ENCODE measurements at places on chromosomes 12 and 14. TPM values are rescaled to one million over a fixed set of nuclear protein-coding genes. Genes with fewer than 3 reads are reported as not detected.

DNA sequence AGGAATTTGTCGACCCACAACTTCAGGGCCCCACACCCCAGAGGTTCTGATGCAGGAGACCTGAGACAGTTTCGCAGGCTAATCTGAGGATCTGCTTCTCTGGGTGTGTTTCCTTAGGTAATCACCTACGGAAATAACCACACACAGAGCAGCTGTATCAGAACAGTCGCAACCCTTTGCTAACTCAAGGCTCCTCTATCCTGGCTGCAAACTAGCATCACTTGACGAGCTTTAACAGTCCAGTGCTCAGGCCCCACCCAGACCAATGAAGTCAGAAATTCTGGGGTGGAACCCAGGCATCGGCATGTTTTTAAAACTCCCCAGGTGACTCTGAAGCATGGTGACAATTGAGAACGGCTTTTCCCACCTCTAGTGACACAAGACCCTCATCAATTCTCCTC lies 20.7 kb downstream of the SLC7A7 start:
- no peak for DNase-seq

DNA sequence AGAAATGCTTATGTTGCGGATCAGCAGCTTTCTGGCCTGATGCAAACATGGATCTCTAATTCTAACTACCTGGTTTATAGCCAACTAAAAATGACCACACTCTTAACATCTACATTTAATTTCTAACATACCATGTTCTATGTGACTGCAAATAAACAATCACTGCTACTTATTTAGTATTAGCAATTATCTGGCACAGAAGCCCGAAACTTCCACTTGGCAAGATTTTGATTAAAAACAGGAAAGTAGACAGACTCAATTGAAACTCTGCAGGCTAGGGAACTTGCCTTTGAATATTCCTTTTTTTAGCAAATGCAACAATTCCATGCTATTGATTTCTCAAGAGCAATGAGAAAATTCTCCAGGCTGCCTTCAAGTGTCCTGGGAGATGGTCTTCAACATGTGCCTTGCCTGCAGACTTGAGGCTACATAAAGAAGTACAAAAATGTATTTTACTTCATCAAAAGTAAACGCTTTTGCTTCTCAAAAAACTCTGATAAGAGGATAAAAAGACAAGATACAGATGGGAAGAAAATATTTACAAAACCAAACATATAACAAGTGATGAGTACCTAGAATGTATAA lies 9.1 kb upstream of the TMCC3 start:
- DNase-seq = no peak

DNA sequence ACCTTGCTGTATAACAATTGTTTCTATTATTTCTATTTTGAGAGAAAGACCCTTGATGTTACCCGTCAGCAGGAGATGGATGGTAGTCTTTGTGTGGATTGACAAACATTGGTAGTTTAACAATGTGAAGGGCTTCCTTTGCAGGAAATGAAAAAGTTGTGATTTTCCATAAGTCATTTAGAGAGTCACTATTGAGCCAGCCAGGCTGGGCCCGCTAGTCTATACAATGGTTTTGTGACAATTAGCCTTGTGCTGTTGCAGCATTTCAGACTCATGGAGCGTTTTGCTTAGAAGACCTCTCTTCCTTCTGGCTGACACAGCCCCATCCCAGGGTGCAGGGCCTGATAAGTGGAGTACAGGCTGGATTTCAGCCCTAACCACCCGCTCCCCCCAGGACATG lies 18.3 kb upstream of the SLC38A2 start:
- DNase-seq = no peak

DNA sequence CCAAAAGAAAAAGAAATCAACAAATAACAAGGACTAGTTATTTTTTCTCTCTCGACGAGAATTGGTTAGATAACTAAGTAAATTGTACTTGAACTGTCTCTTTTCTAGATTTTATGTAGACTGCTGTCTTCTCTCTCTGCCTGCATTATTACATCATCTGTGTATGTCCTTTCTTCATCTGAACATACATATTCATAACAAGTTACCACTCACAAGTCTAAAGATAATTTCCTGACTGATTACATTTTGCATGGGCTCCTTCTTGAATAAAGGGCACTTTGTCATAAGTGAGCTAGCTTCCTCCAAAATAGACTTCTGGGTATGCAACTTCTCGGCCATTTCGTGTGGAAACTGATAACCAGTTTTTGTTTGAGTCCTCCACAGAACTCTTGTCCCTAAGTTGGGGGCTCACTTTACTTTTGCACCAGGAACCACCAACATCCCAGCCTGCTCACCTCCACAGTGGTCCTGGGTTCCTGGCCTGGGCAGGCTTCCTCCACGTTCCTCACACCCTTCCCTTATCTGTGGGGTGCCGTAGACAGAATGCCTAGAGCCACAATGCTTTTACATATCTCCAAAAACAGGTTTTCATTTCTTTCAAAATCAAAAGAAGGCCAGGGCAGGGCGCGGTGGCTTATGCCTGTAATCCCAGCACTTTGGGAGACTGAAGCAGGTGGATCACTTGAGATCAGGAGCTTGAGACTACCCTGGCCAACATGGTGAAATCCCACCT lies 6.2 kb upstream of the DDX47 start:
- no peak for DNase-seq

Gene NRL
- 5.2 TPM for total RNA-seq

Gene HAL
- total RNA-seq = 0.96 TPM

- no peak for DNase-seq
Measured at GRCh38 chr14:23060536-23061260, 3.4 kb upstream of the CDH24 start.

GRCh38 chr14:58492044-58492443 lies 64.5 kb downstream of the KIAA0586 start:
- no peak for DNase-seq

Gene CIROP
- not detected for total RNA-seq

DNA sequence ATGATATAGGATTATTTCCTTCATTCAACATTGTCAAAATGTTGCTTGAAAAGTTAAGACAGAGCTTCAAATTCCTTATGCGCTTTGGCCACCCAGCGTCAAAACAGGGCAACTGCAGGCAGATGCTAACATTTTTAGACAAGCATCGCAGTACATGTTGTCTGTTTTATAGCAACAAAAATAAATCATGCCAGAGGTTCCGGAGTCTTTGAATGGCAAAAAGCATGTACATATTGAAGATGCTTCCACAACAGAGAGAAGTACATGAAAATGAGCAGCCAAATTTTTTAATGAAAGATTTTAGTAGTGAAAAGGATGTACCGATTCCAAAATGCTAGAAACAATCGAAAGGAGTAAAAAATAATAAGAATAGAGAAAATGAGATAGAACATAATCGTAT lies 49.8 kb upstream of the USP15 start:
- DNase-seq = peak; percentile 38

DNA sequence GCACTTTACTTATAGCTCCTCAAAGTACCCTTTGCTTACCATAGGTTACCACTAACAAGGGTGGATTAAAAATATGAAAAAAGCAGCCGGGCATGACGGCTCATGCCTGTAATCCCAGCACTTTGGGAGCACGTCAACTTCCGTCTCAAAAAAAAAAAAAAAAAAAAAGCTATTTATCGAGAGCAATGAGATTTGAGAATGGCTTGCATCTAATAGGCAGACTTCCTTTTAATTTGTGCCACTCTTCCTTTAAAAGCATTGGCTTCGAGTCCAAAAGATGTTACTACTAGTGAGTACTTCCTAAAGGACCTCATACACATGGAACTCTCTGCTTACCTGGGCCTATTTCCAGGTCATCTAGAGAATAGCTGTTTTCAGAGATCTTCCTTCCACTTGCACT lies 38.5 kb upstream of the CERS5 start:
- no peak for DNase-seq

Gene HOXC6
- not detected for total RNA-seq

- no peak for DNase-seq
Measured at GRCh38 chr12:121172145-121172544, 37.8 kb upstream of the P2RX4 start.

GRCh38 chr12:113054948-113055486 lies 1.5 kb upstream of the DTX1 start:
- no peak for DNase-seq

Gene CCDC196
- total RNA-seq = not detected

Gene SLC38A4
- total RNA-seq = 0.26 TPM

GRCh38 chr12:112131686-112132085 lies 6.3 kb downstream of the TRAFD1 start:
- DNase-seq = no peak

DNA sequence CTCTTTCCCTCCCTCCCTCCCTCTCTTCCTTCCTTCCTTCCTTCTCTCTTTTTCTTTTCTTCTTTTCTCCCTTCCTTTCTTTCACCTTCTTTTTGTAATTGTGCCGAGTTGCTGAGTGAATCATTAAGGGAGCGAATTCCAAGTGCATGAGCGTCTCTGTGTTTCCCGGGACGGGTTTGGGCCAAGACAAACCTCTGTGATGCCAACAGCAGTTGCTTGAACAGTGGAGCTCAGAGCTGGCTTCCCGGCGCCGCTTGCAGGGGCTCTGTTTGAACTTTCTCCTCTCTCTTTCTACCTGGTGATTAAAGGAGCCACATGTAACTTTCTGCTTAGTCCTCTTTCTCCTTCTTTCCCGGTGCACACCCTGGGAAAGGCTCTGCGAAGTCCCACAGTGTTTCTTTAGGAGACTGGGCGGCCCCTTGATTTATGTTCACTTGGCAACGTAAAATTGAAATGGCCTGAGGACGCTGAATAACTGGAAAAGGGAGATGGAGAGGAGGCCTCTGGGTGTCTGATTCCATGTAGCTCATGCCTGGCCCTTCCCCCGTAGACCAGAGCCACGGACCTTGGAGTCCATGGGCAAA lies 33.7 kb upstream of the MAP1LC3B2 start:
- no peak for DNase-seq

Gene CDKN3
- total RNA-seq = 92.0 TPM

GRCh38 chr12:106446419-106447092 lies 89.0 kb downstream of the POLR3B start:
- no peak for DNase-seq

Gene KRT82
- total RNA-seq = not detected

- no peak for DNase-seq
Measured at GRCh38 chr12:124763594-124763979, 100.1 kb downstream of the SCARB1 start.

GRCh38 chr14:87052646-87053225 lies 940.2 kb downstream of the GALC start:
- DNase-seq = no peak

GRCh38 chr12:114682785-114683708 lies 928 bp downstream of the TBX3 start:
- DNase-seq = no peak

GRCh38 chr12:76106631-76107030 lies 22.1 kb upstream of the NAP1L1 start:
- no peak for DNase-seq

Gene TAS2R30
- 2.8 TPM for total RNA-seq

- peak; percentile 17 for DNase-seq
Measured at GRCh38 chr12:64890873-64891468, 66.5 kb downstream of the TBC1D30 start.

Gene SDR9C7
- not detected for total RNA-seq

Gene MGAT2
- total RNA-seq = 41.6 TPM

GRCh38 chr12:57047981-57048380 lies 1.9 kb downstream of the MYO1A start:
- no peak for DNase-seq

DNA sequence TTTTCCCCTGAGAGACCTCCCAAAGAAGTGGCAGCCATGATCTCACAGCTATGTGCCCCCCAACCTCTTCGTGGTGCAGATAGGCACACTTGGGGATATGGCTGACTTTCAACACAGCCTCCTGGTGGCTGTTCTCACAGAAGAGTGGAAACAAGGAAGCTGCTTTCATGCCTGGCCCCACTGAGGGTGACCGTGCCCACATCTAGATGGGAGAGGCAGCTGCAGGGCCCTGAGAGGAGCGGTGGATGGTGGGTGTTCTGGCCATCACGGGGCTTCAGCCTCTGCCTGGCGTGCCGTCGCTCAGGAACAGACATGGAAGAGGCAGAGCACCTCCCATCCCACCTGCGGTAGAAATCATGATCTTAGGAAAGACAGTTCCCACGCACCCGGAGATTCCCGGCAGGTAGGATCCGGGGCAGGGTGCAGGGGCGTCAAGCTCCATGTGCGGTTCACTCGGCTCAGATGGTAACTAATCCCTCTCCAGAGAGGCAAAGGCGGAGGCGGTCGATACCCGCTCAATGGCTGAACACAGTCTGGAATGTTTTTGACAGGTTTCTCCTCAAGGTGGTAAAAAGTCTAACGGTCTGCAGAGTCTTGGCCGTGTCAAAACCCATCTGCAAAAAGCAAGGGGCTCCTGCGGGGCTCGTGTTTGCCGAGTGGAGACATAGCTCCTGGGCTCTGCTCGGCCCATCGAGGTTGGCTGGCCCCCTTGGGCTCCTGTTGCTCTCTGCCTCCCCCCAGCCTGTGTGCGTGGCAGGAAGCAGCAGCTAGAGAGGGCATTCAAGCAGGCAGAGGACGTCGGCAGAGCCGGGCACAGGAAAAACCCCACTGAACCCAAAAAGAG lies 225.2 kb upstream of the RTL1 start:
- no peak for DNase-seq

DNA sequence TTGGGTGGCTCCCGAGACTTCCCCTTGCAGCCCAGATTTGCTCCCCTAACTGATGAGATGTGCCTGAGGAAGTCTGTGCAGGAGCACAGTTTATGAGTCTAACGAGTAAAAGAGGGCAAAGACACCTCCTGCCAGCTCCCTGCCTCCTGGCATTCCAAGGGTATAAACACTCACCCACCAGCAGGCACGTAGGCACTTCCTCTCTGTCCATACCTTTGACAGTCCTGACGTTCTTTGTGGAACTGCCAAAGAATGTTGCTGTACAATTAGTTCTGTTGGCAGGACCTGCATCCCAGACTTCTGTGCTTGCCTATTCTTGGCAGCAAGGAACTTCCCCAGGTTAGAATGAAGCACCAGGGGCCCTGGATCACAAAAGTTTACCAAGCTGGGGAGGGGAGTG lies 889.3 kb downstream of the BCL11B start:
- DNase-seq = no peak

- DNase-seq = no peak
Measured at GRCh38 chr14:89029961-89030694, 205.7 kb downstream of the TTC8 start.

DNA sequence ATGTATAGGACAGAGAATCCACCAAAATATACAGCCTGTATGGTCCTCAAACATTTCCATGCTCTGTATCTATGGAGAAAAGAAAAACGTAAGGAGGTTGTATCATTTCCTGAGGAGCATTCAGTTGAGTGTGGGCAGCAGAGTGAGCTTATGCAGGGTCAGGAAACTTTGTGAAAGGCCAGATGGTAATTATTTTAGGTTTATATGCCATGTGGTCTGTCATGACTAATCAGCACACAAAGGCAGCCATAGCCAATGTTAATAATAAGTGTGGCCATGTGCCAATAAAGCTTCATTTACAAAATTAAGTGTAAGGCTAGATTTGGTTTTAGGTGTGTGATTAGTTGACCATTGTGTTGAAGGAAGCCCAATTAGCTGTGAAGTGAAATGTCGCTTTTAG lies 33.2 kb upstream of the A2M start:
- DNase-seq = no peak

GRCh38 chr14:93017301-93017797 lies 94.4 kb downstream of the CHGA start:
- no peak for DNase-seq

DNA sequence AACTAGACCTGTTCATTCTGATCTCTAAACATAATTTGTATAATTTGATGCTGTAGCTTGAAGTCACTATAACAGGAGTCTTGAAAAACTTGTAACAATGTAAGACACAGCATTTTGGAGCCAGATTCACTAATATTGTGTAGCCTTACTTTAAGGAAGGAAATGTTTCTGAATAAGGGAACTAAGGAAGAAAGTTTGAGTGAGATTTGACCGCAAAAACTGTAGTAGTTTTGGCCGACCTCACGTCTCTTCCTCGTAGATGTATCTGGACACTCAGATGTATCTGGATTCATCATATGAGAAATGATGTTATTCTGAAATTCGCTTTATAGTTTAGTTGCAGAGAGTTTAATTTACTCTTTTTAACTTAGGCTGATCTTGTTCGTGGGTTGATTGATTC lies 13.9 kb upstream of the DNAH10 start:
- no peak for DNase-seq
